Stimulated activated CD4-positive, alpha-beta T cell treated with anti-CD3 and anti-CD28 coated beads, Interleukin-2, amount 100 ng/mL, for 4 hours (primary cell): ENCODE measurements at places on chromosomes 16 and 17.

DNA sequence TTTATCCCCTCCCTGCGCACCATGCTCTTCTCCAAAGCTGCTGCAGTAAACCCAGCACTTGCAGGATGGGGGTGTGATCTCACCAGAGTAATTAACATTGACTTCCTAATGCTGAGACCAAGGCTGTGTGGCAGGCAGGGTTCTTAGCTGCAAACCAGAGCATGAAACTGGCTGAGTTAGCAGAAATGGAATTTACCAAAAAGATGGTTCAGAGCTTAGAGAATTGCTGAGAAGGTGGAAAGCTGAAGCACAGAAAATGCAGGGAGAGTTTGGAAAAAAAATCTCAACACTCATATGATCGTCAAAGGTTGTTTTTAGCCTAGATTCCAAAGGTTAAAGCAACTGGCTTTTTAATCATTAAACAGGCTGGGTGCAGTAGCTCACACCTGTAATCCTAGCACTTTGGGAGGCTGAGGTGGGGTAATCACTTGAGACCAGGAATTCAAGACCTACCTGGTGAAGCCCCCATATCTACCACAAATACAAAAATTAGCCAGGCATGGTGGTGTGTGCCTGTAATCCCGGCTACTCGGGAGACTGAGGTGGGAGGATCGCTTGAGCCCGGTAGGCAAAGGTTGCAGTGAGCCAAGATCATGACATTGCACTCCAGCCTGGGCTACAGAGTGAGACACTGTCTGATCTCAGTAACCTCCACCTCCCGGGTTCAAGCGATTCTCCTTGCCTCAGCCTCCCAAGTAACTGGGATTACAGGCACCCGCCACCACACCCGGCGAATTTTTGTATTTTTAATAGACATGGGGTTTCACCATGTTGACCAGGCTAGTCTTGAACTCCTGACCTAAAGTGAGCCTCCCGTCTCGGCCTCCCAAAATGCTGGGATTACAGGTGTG is 6.0 kb upstream of the TXNDC11 start:
- DNase-seq: no peak

DNA sequence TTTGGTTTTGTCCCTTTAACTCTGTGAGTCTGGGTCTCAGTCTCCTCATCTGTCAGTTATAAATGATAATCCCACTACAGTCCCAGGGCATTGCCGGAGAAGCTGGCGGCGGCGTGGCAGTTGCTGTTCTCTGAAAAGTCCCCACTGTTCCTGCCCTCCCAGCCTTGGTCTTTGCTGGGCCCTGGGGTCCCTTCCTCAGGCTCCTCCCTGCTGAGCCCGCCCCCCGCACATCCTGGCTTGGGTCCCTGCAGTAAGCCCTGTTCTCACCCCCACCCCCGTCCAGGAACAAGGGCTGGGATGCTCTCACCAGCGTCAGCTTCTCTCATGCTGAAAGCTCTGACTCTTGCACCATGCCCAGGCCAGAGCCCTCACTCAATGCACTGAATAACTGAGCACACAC is 35.3 kb upstream of the PEMT start:
- no peak for DNase-seq

- no peak for DNase-seq
These were observed 241 bp downstream of the DRC3 start for GRCh38 chr17:17972952-17973254.

GRCh38 chr17:80890921-80891396 is 100.7 kb upstream of the CHMP6 start:
- DNase-seq: no peak

- DNase-seq: no peak
These were observed 21.0 kb downstream of the CYB5D2 start for GRCh38 chr17:4163951-4164350.

DNA sequence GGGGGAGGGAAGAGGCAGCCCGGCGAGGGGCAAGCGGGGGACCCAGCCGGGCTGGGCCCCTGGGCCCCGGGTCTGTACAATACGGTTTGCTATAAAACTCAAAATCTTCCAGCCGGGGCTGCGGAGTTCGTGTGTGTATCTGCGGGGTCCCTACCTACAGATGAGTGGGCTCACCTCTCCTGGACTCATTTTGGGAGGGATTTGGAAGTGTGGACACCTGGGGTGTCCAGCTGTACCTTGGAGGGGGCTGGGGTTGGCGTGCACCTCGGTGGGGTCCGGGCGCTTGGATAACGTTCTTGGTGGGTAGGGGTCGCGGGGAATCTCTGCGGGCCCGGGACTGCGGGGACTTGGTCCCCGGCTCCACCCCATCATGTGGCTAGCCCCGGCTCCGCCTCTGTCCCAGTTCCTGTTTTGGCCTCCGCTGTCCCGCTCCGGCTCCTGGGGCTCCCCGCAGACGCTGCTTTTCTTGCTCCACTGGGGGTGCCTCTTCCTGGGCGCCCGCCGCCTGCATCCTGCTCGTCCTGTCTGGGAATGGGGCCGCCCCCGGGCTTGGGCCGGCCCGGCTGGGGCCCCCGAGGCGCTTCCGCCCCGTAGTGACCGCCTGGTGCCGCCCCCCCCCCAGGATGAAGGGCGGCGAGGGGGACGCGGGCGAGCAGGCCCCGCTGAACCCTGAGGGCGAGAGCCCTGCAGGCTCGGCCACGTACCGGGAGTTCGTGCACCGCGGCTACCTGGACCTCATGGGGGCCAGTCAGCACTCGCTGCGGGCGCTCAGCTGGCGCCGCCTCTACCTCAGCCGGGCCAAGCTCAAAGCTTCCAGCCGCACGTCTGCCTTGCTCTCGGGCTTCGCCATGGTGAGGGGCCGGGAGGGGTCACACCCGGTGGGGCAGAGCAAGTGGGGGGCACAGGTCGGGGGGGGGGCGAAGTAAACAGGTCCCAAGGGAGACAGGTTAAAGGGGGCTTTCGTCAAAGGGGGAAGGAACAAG is at the start of gene ORAI3:
Gene ORAI3 (plus strand): TSS at position 402 of the 983 bp plus-strand sequence. CDS start 222 bp downstream, at position 624.
- peak; percentile 22 for DNase-seq

- DNase-seq: no peak
These were observed 41.3 kb downstream of the GINS3 start for GRCh38 chr16:58433569-58433951.

- DNase-seq: no peak
These were observed 102.7 kb upstream of the DNAH9 start for GRCh38 chr17:11495613-11496012.

DNA sequence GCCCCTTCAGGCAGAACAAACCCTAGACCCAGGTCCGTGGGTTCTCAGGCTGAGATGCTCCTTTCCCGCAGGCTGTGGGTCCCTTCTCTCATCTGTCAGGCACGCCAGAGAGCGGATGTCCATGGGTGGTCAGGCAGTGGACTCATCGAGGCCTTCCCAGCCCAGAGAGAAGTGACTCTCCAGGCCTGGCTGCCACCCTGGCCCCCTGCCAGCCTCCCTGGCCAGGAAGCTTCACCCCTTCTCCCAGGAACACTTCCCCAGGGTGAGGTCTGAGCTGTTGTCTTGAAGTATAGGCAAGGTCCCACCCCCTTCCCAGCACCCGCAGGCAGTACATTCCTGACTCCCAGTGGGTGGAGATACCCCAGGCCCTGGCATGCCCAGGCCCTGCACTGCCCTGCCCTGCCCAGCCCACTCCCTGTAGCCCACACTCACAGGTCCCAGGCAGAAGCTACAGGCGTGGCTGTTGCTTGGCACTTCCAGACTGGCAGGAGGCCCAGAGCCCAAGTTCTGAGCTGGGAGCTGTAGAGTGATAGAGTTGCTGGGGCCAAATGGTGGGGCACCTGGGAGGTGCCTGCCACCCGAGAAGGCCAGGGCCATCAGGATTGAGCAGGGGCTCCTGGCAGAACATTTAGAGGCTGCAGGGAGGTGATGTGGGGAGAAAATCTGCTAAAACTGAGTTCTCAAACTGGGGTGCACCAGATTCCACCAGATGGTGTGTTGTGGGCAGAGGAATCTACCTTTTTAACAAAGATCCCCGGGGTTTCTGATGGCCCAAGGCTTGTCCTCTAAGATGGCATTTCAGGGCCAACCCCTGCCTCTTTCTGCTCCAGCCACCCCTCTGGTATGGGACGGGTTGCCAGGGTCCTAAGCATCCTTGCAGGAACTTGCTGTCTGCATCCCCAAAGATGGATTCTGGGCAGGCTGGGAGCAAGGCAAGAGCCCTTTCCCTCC is 6.7 kb downstream of the ITGA3 start:
- DNase-seq: no peak

GRCh38 chr16:47970291-47970931 is 185.4 kb downstream of the ABCC12 start:
- DNase-seq: no peak

DNA sequence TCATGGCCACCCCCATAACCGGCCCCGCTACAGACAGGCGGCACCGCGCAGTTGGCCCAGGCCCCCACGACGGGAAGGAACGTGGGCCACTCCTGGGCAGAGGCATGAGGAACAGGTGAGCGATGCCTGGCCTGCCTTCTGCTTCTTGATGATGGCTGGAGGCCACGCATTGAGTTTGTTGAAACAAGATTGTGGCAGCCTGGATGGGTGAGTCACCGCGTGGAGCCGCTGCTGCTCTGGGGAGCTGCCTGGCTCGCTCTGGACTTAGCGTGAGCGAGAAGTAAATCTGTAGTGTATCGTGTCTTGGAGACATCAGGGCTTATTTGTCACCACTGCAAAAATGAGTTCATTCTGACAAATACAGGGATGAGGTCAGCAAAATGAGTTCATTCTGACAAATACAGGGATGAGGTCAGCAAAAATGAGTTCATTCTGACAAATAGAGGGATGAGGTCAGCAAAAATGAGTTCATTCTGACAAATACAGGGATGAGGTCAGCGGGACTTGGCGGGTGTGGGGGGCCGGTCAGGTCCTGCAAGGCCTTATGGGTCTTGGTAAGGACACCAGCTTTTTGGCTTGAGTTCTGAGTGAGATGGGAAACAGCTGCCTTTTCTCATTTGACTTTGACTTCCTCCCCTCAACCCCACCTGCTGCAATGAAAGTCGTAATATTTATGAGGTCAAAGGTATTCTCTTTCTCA is 93.0 kb downstream of the SEC14L1 start:
- DNase-seq: no peak
